ENCODE measurements at places on chromosomes 12 and 14.
A peak's percentile ranks its signal among the peaks of the same experiment; 100 is the strongest.

DNA sequence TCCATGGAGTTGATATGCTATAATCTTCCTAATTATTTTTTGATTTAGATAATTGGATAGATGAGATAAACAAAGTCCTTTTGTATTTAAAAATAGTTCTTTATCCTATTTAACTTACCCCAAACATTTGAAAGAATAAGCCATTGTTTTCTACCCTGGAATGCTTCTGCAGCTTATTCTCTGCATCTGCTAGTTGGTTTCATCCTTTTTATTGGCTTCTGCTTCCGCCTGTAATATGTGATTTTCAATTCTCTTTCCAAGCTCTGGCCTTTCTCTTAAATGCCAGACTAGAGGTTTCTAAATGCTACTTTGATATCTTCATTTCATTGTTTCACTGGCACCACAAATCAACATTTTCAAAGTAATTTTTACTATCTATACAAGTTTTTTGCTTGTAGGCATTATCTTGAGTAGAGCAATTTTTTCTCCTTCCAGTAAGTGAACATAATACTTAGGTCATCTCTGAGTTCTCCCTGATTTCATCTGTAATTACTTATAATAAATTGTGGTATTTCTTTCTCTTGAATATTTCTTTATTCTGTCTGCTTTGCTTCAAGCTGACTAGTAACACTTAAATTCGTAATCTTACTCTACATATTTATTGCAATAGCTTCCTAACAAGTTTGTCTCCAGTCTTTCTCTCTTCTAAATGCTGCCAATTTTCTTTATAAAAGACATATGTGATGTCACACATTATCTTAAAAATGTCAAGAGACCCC, 958.4 kb downstream of the SLC6A15 start:
- no peak for DNase-seq

GRCh38 chr12:7021956-7022355, 3.7 kb upstream of the LPCAT3 start:
- no peak for DNase-seq

DNA sequence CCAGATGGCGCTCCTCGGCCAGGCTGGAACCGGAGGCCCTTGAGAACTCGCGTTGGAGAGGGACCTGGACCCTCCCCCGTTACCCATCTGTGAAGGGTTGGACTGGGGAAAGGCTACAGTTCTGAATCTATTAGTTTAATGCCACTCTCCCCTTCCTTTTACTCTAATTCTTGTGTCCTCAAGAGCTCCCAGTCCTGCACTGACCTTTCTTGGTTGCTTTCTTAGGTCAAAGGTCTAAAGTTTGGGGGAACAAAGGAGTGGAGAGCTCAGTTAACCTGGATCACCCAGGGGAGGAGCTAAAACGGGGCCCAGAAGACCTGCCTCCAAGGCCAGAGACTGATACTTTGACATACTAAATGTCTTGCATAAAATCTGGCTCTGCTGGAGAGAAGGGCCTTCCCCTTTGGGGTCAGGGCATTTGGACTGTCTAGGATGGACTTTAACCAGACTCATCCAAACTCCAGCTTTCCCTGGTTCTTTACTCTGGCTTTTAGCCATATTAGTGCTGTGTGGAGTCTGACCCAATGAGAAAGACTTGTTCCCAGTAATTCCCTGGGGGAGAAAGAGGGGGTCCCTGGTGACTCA, 923 bp upstream of the MLF2 start:
- DNase-seq: no peak

DNA sequence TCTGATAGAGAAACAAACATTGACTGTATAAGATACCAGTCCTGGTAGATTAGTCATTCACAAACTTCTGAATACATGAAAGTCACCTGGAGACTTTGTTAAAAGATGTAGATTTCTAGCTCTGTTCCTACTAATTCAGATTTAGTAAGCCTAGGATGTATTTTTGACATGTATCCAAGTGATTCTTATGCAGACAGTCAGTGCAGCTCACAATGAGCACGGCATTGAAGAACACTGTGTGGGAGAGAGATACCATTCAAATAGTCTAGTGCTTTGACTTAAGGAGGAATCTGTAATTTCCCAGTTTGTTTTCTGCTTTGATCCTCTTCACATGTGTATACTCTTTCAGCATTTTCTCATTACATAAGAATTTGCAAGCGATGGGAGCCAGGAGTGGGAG, 68.7 kb upstream of the STXBP6 start:
- DNase-seq: no peak

- DNase-seq: peak; percentile 88
These were observed at the start of gene HNRNPA1 for GRCh38 chr12:54280468-54281260. Gene HNRNPA1 (plus strand): TSS chr12:54280726. CDS start chr12:54280808, 82 bp downstream.

All from activated CD4-positive, CD25-positive, alpha-beta regulatory T cell treated with anti-CD3 and anti-CD28 coated beads, Interleukin-2, amount 50 U/mL, for 72 hours (primary cell).